HFFc6 (cell line): ENCODE measurements at places on chromosomes 11 and 22.

DNA sequence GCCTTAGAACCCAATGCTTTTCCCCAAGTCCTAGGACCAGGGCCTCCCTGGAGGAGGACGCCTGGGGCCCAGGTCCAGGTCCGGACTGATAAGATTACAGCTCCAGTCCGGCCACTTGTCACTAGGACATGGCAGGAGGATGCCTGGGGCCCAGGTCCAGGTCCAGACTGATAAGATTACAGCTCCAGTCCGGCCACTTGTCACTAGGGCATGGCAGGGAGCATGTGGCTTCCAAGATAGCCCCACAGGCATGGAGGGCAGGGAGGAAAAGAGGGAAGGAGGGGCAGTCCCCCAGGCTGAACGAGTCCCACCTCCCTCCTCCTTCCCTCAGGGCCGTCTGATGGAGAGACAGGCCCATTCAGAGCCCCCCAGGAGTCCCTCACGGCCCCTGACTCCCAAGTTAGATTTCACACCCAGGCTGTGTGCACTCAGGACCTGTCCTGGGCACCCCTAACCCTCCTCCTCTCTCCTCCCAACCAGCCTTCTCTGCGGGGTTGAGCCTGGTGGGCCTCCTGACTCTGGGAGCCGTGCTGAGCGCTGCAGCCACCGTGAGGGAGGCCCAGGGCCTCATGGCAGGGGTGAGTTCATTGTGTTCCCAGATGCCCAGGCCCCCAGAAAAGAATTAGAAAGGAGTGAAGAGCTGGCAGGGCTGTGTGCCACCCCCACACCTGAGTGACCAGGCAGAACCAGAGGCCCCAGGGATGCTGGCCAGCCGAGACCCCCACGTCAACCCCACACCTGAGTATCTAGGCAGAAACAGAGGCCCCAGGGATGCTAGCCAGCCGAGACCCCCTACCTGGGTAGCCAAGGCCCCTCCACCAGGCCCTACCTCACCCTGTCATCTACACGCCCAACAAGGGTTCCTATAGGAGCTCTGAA, 2.1 kb downstream of the TSPAN32 start:
- DNase-seq: no peak

DNA sequence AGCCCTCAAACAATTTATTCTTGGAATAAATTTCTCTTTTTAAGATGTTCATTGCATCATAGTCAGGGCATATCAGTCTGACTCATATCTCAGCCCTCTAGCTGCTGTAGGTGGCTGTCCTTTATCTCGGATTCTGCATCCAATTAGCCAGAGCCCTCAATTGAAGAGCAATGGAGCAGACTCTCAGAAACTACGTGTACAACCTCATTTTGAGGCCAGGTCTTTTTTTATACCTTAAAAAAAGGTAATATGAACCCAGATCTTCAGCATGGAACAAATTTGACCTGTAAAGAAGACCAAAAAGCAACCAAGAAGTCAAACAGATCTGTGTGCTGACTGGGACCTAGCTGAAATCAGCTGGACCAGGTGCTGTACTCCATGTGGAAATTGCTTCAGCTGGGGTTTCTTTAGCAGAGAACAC, 8.7 kb downstream of the OR52A5 start:
- peak; percentile 4 for DNase-seq

GRCh38 chr22:50459496-50460140, 15.2 kb downstream of the SBF1 start:
- DNase-seq: no peak

- no peak for DNase-seq
Observed at GRCh38 chr11:68959465-68960293, 21.1 kb downstream of the MRGPRD start.

DNA sequence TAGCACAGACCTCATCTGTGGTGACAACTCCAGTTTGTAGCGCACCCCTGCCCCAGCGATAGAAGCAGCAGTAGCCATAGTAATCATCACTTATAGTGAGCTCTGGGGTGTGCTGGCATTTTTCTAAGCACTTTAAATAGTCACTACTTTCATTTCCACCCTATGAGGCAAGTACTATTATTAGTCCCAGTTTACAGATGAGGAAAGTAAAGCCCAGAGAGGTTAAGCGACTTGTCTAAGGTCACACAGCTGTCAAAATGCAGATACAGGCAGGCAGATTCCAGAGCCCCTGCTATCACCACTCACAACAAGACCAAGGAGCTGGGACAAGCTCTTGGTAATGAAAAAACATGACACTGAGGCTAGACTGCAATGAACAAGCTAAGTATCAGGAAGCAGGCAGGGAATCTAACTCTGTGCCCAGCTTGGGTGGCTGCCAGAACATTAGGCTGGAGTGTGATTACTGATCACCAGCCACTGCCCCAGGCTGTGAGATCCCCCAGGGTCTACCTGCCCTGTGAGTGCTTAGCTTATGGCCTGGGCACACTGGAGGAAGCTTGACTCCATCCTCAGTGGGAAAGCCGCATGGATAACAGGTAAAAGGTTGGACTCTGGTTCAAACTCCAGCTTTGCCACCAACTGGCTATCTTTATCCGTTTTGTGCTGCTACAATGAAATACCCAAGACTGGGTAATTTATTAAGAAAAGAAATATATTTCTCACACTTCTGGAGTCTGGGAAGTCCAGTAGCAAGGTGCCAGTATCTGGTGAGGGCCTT, 561.1 kb downstream of the MN1 start:
- no peak for DNase-seq

- no peak for DNase-seq
Observed at GRCh38 chr22:50199829-50200460, 866 bp upstream of the SELENOO start.

GRCh38 chr11:120688163-120688562, 176.6 kb downstream of the GRIK4 start:
- DNase-seq: no peak

GRCh38 chr11:110587972-110588371, 124.3 kb downstream of the ARHGAP20 start:
- DNase-seq: no peak

DNA sequence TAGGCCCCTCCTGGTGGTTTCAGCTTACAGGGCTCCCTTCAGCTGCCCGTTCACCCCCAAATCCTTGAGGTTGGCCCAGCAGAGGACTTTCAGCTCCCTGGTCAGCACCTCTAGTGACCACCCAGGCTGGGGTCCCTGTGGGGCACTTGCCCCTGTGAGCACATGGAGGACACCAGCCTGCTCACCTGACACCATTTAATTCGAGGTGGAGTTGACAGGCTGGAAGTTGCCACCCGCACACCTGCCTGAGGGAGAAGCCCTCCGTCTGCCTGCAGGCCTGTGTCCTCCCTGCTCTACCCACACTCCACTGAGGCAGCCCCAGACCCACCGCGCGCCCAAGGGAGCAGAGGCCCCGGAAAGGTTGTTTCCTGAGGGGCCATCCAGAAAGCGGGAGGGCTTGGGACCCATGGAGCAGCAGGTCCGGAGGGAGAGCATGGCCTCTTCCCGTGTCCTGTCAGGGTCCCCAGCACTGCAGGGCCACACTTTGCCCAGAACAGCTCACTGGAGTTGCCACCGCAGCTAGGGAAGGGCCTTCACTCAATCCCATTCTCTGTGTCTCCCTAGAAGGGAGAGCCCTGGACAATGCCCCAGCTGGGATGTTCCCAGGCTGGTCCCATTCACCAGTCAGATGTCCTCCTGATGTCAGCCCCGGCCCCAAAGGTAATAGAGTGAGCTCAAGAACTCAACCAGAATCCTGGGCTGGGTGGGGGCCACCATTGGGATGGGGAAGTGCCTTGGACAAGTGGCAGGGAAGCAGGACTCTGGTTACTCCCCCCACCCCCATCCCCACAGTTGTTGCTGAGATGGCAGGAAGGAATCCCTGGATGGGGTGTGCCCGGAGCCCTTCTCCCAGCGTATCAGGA, 82.4 kb downstream of the MED15 start:
- no peak for DNase-seq

GRCh38 chr22:37403267-37403960, 23.9 kb downstream of the ELFN2 start:
- no peak for DNase-seq

DNA sequence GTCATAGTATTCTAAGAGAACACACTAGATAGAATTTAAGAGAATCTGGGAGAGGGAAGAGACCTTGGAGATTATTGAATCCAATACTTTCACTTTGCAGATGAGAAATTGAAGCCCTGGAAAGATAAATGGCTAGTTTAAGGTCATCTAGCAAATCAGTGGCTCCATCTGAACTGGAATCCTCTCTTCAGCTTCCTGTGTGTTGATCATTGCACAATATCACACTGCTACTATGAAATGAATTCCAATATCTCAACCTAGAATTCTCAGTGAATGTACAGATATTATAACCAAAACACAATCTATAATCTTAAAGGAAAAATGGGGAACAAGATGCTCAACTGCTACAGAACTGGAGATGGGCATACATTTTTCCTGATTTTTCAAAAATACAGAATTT, 44.1 kb downstream of the DCUN1D5 start:
- no peak for DNase-seq

GRCh38 chr11:132782102-132782501, 750.2 kb downstream of the OPCML start:
- DNase-seq: no peak

DNA sequence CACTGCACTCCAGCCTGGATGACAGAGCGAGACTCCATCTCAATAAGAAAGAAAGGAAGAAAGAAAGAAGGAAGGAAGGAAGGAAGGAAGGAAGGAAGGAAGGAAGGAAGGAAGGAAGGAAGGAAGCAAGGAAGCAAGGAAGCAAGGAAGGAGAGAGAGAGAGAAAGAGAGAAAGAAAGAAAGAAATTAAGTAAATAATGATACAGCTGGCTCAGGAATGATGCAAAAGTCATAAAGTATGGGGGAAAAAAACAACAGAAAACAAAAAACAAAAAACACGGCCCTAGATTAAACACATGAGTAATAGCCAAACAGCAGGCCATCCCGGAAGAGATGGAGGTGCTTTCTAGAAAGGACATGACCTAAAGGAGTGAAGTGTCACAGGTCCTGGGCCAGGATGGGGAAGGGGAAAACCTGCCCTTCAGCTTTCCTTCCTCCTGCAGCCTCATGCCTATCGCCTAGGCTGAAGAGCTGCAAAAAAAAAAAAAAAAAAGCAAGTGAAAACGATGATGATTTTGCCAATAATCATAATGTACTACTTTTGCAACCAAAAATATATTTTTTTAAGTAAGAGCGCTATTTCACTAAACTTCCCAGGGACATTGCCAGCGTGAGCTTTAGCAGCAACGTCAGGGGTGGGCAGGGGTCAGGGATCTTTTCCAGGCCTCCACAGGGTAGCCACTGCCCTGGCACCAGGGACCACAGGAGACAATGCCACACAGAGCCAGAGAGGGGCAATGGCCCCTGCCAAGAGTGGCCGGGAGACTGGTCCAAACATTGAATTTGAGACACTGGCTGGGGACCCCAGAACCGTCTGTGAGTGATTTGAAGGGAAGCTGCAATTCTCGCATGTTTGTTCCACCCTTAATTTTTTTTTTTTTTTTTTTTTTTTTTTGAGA, 28.2 kb upstream of the TMPRSS4 start:
- no peak for DNase-seq

DNA sequence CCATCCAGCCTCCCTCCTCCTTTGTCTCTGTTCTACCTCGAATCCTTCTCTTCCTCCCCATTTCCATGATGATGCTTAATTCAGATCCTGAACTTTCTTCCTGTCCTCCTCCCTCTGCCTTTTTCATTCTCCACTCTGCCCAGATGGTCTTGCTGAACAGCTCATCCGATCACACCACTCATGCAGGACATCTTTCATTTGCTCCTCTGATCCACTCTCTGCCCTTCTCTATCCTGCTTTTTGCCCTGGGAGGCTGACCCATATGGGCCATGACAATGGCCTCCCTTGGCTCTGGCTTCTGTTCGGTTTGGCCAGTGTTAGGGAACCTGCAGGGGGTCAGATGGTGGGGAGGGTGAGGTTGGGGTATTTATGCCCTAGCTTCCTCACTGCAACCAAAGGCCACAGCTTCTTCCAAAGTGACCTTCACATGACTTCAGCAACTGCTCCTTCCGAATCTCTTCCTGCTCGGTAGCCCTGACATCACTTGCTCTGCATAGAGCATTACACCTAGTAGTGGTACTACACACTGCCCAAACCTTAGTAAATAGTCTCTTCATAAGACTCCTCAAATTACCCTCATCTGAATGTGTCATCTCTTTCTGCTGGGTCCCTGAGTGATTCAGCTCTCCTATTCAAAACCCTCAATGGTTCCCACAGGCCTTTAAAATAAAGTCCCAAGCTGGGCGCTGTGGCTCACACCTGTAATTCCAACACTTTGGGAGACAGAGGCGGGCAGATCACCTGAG, 32.7 kb upstream of the MICAL2 start:
- DNase-seq: no peak

GRCh38 chr22:30253205-30253852, 6.8 kb upstream of the LIF start:
- no peak for DNase-seq

GRCh38 chr11:48142889-48143288, 73.7 kb upstream of the OR4B1 start:
- no peak for DNase-seq

- peak; percentile 54 for DNase-seq
Observed at GRCh38 chr11:122097419-122098001, 18.5 kb downstream of the BLID start.

GRCh38 chr22:45945621-45946106, 31.3 kb downstream of the WNT7B start:
- no peak for DNase-seq

- DNase-seq: no peak
Observed at GRCh38 chr22:23749841-23750301, 1.0 kb downstream of the ZNF70 start.

- no peak for DNase-seq
Observed at GRCh38 chr11:128189823-128190222, 397.5 kb downstream of the ETS1 start.

DNA sequence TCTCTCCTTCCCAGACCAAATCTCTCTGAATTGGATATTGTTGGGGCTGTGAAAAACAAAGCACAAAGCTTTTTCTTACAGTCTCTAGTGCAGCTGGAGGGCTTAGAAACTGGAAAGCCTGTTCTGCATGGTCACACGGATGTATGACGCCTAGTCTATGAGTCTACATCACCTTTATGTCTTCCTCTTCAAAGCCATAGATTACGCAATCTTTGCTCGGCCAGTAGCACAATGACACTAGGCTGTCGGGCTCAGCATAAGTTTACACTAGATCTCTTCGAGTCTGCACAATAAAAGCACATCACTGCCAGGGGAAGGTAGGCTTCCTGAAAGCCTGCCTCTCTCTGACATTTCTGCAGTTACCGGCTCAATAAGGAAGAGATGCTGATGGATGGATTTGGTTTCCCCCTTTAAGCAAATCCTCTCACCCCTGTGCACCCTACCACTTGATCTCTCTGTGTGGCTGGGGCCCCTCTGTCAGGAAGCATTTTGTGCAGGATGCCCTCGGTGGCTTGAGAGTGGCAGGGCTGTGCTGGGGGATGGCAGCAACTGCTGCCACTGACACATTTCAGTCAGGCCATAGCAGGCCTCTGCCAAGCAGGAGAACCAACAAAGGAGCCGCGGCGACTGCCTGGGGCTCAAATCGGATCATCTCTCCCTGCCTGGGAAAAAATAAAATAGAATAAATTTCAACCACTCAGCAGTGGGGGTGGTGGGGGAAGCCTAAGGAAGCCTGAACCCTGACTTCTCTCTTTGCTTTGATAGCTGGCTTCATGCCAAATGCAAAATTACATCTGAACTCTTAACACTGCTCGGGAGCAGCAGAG, 1272.8 kb downstream of the LRRC4C start:
- no peak for DNase-seq

- DNase-seq: no peak
Observed at GRCh38 chr11:100800202-100800601, 113.1 kb downstream of the ARHGAP42 start.
